Naive thymus-derived CD8-positive, alpha-beta T cell (primary cell): ENCODE measurements at places on chromosomes 3 and 15. TPM values are rescaled to one million over a fixed set of nuclear protein-coding genes. Genes with fewer than 3 reads are reported as not detected.
A peak's percentile ranks its signal among the peaks of the same experiment; 100 is the strongest.

DNA sequence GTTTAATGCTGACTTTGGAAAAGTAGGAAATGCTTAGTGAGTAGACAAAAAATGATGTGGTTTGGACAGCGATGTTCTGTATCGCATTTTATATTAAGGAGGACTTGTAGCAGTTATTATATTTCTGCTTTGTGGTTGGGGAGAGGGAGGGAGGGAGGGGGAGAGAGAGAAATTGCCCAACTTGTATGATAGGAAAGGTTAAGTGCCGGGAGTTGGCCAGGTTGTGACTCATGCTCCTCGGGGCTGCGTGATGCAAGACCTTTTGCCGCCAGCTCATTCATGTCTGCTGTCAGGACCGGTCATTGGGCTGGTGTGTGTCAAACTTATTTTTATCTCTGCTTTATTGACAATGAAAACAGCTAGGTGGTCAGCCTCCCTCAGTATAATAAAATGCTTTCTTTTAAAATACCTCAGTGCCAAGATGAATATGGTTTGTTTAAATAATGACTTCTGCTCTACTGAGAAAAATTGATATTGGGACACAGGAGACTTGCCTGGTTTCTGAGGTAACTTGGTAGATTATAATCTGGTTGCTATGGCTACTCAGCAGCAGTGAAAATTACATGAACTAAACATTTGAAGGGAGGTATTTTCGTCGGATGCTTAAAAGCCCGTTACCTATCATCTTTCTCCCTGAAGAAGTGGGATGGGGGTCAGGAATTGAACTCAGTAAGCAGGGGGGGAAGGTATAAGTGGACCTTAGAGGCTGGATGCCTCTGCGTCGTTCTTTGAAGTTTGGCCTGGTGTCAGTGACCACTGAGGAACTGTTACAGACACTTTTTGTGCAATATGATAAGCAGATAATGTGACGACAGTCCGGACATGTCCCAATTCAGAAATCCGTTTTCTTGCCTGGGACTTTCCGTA, 90.7 kb downstream of the FNDC3B start:
- H3K27ac ChIP-seq = peak overlapping the region; percentile 6
- DNase-seq = no peak
- H3K4me3 ChIP-seq = no peak overlapping the region
- no peaks in the 10 kb centered on the region for H3K27me3 ChIP-seq

DNA sequence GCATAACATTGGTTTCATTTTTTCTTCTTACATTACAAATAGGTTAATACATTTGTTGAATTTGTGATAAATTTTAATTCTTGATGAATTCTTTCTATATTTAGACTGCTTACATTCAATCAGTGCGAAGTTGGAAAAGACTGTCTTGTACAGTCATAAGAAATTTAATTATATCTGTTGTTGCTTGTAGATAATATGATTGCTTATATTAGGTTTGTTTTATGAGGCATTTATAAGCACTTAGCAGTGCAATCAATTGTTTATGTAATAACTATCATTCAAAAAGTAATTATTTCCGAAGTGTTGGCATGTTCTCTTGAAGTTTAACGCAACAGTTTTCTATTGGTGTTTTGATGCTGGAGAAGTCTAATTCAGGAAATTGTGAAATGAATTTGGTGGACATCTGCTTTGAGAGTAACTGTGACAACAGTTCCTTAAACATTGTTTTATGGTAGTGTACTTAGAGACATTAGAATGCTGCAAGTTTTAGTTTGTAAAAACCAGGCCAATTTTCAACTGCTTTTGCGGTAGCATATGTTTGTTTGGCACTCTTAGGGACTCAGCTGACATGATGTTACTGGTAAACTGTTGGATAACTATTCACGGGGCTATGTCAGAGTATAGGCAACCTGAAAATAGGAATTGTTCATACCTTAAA, 99.7 kb downstream of the NAALADL2 start:
- no peaks in the 10 kb centered on the region for H3K36me3 ChIP-seq
- no peaks in the 10 kb centered on the region for H3K27me3 ChIP-seq
- no peak overlapping the region for H3K27ac ChIP-seq

Gene CHRNA3
- total RNA-seq = not detected

Gene LSMEM2
- total RNA-seq = not detected

Gene TMCO5A
- not detected for total RNA-seq

Gene RNF168
- total RNA-seq = 56.0 TPM

DNA sequence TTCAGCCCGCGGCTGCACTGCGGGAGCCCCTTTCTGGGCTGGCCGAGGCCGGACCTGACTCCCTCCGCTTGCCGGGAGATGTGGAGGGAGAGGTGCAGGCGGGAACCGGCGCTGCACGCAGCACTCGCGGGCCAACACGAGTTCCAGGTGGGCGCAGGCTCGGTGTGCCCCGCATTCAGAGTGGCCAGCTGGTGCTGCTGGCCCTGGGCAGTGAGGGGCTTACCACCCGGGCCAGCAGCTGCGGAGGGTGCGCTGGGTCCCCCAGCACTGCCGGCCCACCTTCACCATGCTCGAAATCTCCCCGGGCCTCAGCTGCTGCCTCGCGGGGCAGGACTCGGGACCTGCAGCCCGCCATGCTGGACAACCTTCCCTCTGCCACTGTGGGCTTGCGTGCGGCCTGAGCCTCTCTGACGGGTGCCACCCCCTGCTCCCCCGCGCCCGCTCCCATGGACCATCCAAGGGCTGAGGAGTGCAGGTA, 733.5 kb upstream of the CCDC54 start:
- H3K36me3 ChIP-seq = no peaks in the 10 kb centered on the region
- no peak for DNase-seq
- H3K4me1 ChIP-seq = peaks cover 4% of the 10 kb centered on the region
- no peak overlapping the region for H3K4me3 ChIP-seq

GRCh38 chr3:12878141-12878574, 36.8 kb upstream of the RPL32 start:
- no peak overlapping the region for H3K4me3 ChIP-seq
- H3K36me3 ChIP-seq = no peaks in the 10 kb centered on the region
- peaks cover 14% of the 10 kb centered on the region for H3K27me3 ChIP-seq
- DNase-seq = no peak

DNA sequence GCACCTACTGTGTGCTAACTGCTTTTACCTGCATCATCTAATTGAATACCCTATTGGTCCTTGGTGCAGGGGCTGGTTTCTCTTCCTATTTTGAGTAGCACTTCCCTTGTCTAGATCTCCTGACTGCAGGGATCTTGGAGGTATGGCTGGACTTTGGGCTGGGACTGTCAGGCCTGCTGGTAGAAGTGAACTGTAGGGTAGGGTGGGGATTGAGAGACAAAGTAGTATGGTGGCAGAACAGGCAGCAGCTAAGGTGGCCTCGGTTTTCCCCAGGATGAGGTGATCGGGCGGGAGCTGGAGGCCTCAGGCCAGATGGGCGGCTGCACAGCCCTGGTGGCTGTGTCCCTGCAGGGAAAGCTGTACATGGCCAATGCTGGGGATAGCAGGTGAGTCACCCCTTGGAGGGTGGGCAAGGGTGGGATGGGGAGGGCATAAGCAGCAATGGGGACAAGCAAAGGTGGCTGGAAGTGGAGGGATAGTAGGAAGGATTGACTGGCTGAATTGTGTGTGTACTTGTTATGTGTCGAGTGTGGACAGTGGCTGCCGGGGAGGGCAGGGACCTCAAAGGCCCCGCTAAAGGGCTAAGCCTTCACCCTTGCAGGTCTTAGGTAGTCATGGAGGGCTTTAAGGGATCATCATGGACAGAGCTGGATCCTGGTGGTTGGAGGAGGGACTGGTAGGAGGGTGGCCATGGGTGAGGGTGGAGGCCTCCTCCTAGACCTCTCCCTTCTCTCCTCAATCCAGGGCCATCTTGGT, 2.0 kb downstream of the PPM1M start:
- no peaks in the 10 kb centered on the region for H3K27me3 ChIP-seq
- DNase-seq = peak; percentile 52
- peak overlapping the region; percentile 95 for H3K27ac ChIP-seq
- H3K4me3 ChIP-seq = peak overlapping the region; percentile 87

DNA sequence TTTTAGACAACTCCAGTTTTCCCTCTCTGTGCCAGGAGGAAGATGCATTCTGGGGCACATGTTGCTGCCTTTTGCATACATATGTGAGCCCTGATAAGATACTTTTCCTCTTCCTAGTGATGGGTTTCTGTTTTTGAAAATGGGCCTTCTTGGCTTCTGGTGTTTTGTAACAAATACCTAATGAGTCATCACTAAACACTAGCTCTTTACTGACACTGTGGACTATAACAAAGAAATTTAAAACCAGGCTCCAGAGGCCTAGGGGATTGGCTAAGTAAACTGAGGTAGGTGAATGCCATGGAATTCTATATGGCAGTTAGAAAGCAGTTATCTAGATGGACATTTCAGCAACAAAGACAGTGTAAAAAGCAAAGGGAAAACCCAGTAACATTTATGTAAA, 93.4 kb upstream of the NR2E3 start:
- H3K36me3 ChIP-seq = no peaks in the 10 kb centered on the region
- DNase-seq = no peak
- no peak overlapping the region for H3K4me3 ChIP-seq
- no peak overlapping the region for H3K27ac ChIP-seq
- peaks cover 29% of the 10 kb centered on the region for H3K27me3 ChIP-seq

DNA sequence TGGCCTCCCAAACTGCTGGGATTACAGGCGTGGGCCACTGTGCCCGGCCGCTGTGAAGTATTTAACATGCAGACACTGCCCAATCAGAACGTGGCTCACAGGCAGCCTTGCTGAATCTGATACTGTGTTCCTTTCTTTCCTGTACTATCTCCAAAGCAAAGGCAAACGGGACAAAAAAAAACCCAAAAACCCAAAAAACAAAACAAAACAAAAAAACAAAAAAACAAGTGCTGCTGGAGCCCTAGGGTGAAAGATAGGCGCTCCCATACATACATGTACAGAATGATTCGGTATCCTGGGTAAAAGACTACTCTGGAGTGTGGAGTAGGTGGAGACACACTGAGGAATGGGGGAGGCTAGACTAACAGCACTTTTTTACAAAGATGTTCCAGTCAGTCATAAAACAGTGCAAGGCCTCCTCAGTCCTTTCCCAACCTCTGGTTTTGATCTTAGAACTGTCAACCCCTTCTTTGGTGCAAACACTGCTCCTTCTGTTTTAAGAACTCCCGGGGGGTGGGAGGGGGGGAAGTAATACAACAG, 7.7 kb upstream of the MAP1A start:
- H3K36me3 ChIP-seq = no peaks in the 10 kb centered on the region
- no peak for DNase-seq
- H3K4me3 ChIP-seq = peak overlapping the region; percentile 97
- H3K27ac ChIP-seq = peak overlapping the region; percentile 98
- peaks cover 2% of the 10 kb centered on the region for H3K27me3 ChIP-seq

Gene SEMA3G
- total RNA-seq = not detected

- peaks cover 31% of the 10 kb centered on the region for H3K27me3 ChIP-seq
- H3K27ac ChIP-seq = no peak overlapping the region
- DNase-seq = no peak
- H3K36me3 ChIP-seq = no peaks in the 10 kb centered on the region
Observed at GRCh38 chr15:39573844-39574243, 7.0 kb upstream of the THBS1 start.

GRCh38 chr3:194740859-194741491, 55.3 kb downstream of the FAM43A start:
- H3K27me3 ChIP-seq = peaks cover 8% of the 10 kb centered on the region
- DNase-seq = no peak
- no peaks in the 10 kb centered on the region for H3K4me1 ChIP-seq
- H3K36me3 ChIP-seq = no peaks in the 10 kb centered on the region
- no peak overlapping the region for H3K27ac ChIP-seq

GRCh38 chr3:125300416-125300815, 74.7 kb downstream of the ZNF148 start:
- peaks cover 50% of the 10 kb centered on the region for H3K4me1 ChIP-seq
- H3K36me3 ChIP-seq = peaks cover 32% of the 10 kb centered on the region
- no peak overlapping the region for H3K27ac ChIP-seq
- no peaks in the 10 kb centered on the region for H3K27me3 ChIP-seq
- no peak overlapping the region for H3K4me3 ChIP-seq

DNA sequence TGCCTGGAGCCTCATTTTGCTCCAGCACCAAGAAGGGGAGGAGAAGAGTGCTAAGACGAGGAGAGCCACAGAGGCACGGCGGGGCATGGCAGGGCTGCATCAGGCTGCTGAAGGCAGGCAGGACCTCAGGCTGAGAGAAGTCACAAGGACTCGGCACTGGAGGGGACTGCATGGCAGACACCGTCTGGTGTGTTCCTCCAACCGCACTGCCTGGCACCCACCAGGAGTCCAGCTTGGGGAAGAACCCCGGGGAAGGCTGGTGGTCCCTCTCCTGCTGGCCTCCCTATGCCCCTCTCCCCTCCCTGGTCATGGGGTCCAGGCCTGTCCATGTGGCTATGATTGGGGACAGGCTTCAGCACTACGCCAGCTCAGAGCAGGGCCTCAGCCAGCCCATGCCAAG, 153.2 kb upstream of the MEF2A start:
- no peak overlapping the region for H3K4me3 ChIP-seq
- H3K36me3 ChIP-seq = no peaks in the 10 kb centered on the region
- no peak for DNase-seq
- H3K4me1 ChIP-seq = peaks cover 13% of the 10 kb centered on the region

- no peak overlapping the region for H3K27ac ChIP-seq
- H3K4me3 ChIP-seq = no peak overlapping the region
- DNase-seq = no peak
- H3K36me3 ChIP-seq = no peaks in the 10 kb centered on the region
- peaks cover 4% of the 10 kb centered on the region for H3K27me3 ChIP-seq
- H3K4me1 ChIP-seq = no peaks in the 10 kb centered on the region
Observed at GRCh38 chr15:32691689-32692038, 26.1 kb upstream of the GREM1 start.

Gene ASB14
- total RNA-seq = not detected

Gene ZNF660
- total RNA-seq = 1.9 TPM
